ENCODE measurements at places on chromosomes 16 and 17. TPM values are rescaled to one million over a fixed set of nuclear protein-coding genes. Genes with fewer than 3 reads are reported as not detected.

The CRYM gene
- total RNA-seq = 0.23 TPM

The CDIPT gene
- 42.3 TPM for total RNA-seq

The BCKDK gene
- 19.3 TPM for total RNA-seq

The KRTAP9-6 gene
- total RNA-seq = not detected

The RAB37 gene
- 51.4 TPM for total RNA-seq

The RNU2-1 gene
- 2,693 TPM for total RNA-seq

The RNF157 gene
- 61.9 TPM for total RNA-seq

The HOXB7 gene
- total RNA-seq = 0.47 TPM

The ZNF597 gene
- total RNA-seq = 2.4 TPM

The ABCA8 gene
- total RNA-seq = 0.76 TPM

The CDH15 gene
- total RNA-seq = 0.19 TPM

The LPCAT2 gene
- 0.25 TPM for total RNA-seq

The C16orf74 gene
- 6.9 TPM for total RNA-seq

DNA sequence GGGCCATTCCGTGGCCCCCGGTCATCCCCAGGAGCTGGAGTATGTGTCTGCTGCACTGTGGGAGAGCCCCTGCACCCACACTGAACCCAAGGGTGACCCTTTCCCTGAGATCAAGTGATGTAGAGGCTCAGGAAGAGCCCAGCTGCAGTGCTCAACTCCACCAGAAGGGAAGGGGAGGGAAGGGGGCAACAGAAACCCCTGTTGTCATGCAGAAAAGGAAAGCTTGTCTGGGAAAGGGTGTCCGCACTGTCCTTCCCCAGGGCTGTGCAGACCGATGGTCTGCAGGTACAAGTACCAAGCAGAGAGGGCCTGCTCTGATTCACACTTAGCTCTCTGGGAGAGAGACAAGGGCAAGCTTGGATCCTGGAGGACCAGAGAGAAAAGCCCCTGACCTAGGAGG lies 45.7 kb upstream of the TOB1 start:
- no peaks in the 10 kb centered on the region for H3K27me3 ChIP-seq
- peak overlapping the region; percentile 99 for H3K27ac ChIP-seq
- peaks cover 84% of the 10 kb centered on the region for H3K4me1 ChIP-seq
- no peaks in the 10 kb centered on the region for H3K36me3 ChIP-seq
- no peak for DNase-seq
- no peak overlapping the region for H3K4me3 ChIP-seq

DNA sequence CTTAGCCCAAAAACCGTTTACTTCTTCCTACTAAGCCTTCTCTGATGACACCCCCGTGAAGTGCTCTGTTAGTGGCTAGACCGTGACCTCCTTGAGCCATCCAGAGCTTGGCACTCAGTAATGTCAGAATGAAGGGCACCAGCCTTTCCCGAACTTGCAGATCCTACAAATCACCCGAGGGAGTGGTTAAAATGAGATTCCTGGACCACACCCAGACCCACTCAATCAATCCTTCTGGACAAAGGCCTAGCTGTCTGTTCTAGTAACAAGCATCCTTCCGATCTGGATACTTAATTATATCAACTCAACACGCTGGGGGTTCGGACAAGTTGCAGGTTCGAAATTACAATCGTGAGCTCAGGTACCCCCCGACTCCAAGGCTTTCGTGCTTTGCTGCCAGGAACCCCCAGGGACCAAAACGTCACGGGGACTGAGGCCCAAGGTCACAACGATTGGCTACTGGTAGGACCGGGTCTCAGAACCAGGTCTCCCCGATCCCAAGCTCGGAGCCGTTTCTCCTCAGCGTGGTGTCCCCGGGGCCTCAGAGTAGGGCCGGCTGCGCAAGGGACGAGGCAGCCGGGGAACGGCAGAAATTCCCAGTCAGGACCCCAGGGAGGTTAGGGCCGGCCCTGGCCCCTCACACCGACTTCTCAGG lies 527 bp downstream of the CIAPIN1 start:
- peak overlapping the region; percentile 59 for H3K27ac ChIP-seq
- no peaks in the 10 kb centered on the region for H3K27me3 ChIP-seq

DNA sequence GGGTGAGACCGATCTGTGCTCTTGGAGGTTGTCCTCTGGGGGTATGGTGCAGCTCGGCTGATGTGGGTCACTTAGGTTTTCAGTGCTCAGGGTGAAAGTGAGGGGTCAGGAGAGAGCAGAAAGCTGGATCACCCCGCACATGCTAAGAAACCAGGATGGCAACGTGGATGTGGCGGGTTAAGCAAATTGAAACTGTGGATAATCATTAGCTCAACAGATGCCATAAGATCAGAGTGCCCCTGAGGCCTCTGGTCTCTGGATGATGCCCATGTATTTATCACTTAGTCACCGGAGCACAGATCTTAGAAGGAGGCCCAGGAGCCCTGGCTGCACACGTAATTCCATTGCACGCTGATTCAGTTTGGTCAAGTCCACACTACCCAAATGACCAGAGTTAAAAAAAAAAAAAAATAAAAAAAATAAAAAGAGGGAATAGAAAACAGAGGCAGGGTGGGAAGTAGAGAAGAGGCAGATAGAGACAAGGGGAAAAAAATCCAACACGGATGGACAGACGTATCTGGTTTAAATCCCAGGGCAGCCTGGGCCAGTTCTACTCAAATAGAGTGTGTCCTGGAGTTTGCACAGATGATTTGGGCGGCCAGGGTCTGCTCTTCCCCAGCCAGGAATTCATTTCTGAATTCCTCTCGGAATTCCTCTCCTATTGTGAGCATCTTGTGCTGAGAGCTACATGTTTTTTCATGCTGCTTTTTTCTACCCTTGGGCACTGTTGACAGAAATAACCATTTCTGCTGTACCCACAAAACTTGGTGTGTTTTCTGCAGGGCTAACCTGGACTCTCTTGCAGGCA lies 378.3 kb downstream of the CPPED1 start:
- no peaks in the 10 kb centered on the region for H3K27me3 ChIP-seq
- H3K4me3 ChIP-seq = no peak overlapping the region
- H3K36me3 ChIP-seq = no peaks in the 10 kb centered on the region
- no peak overlapping the region for H3K27ac ChIP-seq
- H3K4me1 ChIP-seq = peaks cover 2% of the 10 kb centered on the region

DNA sequence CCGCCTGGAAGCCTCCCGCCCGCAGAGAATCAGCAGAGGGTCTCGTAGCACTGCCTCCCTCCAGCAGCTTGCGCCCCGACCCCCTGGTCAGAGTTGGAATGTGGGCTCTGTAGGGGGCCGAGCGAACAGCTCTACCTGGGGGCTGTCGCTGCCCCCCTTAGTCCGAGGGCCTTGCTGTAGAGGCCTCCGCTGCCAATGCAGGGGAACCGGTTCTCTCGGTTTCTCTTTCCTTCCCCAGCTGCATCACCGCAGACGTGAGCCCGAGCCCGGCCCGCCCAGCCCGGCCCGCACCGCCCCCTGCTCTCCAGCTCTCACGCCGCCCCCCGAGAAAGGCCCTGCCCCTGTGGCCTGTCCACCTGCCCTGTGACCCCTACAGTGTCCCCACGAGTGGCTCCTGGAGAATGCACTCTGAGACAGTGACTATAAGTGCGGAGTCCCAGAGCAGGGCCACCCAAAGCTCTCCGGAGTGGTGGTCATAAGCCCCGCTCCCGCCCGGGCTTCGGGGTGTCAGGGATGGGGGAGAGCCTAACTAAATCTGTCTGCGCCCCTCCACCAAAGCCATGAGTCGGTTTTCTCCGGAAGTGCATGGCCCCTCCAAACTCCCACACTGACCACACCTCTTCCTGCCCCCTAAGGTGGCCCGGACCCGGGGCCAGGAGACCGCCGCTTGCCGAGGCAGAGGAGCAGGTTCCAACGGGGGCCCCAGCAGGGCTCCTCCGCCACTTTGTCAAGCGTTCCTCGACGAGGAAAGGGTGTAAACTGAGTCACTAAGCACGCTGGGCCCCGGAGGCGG lies 1.7 kb downstream of the ARHGAP27 start:
- H3K4me1 ChIP-seq = peaks cover 45% of the 10 kb centered on the region
- H3K36me3 ChIP-seq = peaks cover 3% of the 10 kb centered on the region
- H3K27ac ChIP-seq = no peak overlapping the region
- H3K27me3 ChIP-seq = peaks cover 7% of the 10 kb centered on the region
- no peak for DNase-seq
- peak overlapping the region; percentile 79 for H3K4me3 ChIP-seq

GRCh38 chr16:1645914-1646525 lies 32.1 kb upstream of the JPT2 start:
- no peaks in the 10 kb centered on the region for H3K4me1 ChIP-seq
- H3K27me3 ChIP-seq = no peaks in the 10 kb centered on the region
- peak overlapping the region; percentile 10 for H3K27ac ChIP-seq
- no peak for DNase-seq

GRCh38 chr17:36855459-36855858 lies 81.8 kb upstream of the LHX1 start:
- no peak for DNase-seq
- no peaks in the 10 kb centered on the region for H3K36me3 ChIP-seq
- H3K27me3 ChIP-seq = peaks cover 39% of the 10 kb centered on the region
- no peaks in the 10 kb centered on the region for H3K4me1 ChIP-seq
- H3K4me3 ChIP-seq = no peak overlapping the region

DNA sequence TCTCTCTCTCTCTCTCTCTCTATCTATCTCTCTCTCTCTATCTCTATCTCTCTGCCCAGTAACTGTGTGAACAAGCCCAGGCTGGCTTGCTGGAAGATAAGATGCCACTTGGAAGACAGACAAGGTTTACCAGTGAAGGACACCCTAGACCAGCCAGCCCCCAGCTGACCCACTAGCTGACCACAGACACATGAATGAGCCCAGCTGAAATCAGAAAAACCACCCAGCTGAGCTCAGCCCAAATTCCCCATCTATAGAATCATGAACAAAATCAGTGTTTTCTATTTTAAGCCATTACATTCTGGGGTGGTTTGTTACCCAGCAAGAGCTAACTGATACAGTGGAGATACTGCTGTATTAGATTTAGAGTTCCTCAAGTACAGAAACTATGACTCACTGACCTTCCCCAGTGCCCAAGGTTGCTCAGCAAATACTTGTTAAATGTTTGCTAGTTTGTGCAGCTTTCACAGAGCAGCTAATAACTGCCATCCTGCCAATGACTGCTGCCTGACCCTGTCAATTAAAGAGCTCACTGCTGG lies 18.0 kb downstream of the EMP2 start:
- no peak overlapping the region for H3K4me3 ChIP-seq
- H3K27ac ChIP-seq = no peak overlapping the region
- H3K36me3 ChIP-seq = no peaks in the 10 kb centered on the region
- DNase-seq = no peak
- no peaks in the 10 kb centered on the region for H3K4me1 ChIP-seq

DNA sequence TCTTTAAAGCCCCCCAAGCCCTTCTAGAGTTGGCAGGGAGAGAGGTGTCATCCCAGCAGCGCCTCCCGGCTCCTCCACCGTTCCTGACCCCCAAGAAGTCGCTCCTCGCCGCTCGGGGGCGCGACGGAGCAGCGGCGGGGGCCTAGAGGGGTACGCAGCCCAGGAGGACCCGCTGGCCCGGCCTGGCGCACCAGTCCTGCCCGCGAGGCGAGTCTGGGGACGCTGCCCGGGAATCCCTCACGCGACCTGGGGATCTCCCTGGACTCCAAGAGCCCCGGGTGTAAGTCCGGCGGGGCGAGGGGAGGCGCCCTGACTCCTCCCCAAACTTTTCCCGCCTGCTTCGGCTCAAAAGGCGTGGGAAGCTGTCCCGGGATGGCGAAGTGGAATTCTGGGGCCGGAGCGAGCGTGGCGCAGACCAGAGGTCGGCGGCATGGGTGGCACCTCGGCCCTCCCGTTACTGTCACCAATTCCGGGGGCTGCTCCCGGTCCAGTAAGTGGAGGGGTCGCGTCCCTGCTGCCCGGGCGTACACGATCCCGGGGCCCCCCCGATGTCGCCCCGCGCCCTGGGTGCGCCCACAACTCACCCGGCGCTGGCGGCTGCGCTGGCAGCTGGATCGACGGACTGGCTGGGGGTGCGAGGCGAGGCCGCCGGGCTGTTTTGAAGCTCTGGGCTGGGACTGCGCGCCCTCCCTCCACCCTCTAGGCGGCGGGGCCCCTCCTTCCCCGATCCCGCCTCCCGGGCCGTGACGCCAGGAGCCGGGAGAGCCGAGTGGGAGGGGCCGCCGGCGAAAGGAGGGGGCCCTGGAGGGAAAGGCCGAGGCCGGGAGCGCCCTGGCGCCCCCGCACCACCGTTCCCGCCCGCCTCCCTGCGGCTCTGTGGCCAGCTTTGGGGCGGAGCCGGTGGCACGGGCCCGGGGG lies at the start of gene EMP2:
TSS of gene EMP2 (minus strand) at position 634 of the 918 bp plus-strand sequence. CDS start 32,981 bp downstream, outside the sequence.
- no peaks in the 10 kb centered on the region for H3K4me1 ChIP-seq
- H3K36me3 ChIP-seq = no peaks in the 10 kb centered on the region
- H3K27ac ChIP-seq = no peak within 1 kb of the TSS
- H3K4me3 ChIP-seq = no peak within 1 kb of the TSS
